ENCODE measurements at places on chromosomes 2 and 18. TPM values are rescaled to one million over a fixed set of nuclear protein-coding genes. Genes with fewer than 3 reads are reported as not detected.

Gene POLR1A
- total RNA-seq = 17.7 TPM

Gene R3HDM1
- total RNA-seq = 4.3 TPM

Gene MAP3K19
- not detected for total RNA-seq

Gene HS6ST1
- total RNA-seq = 33.9 TPM

Gene SCYGR7
- not detected for total RNA-seq

Gene FER1L5
- total RNA-seq = under 0.01 TPM

Gene COL4A4
- 1.9 TPM for total RNA-seq

Gene LDLRAD4
- total RNA-seq = not detected

Gene REG3G
- not detected for total RNA-seq

Gene PLB1
- total RNA-seq = 0.64 TPM

Data from tracheal epithelial cell (primary cell).